SK-MEL-5 (cell line): ENCODE measurements at places on chromosomes 3 and 15.

DNA sequence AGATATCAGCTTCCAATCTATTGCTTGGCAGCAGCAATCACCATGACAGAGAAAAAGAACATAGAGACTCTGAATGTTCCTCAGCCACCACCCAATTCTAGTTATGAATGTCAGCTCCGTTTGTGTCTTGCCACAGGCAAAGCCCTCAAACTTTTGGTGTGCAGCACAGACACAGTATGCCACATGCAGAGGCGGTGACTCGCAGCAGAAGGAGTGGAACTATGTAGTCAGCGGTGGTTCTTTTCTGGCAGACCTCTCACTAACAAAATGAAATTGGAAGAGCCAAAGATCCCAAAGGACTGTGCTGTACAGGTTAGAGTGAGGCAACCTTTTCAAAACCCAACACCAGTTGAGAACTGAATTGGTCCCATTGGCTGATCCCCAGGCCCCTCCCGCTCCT lies 220.9 kb downstream of the SLC9A9 start:
- DNase-seq = no peak

DNA sequence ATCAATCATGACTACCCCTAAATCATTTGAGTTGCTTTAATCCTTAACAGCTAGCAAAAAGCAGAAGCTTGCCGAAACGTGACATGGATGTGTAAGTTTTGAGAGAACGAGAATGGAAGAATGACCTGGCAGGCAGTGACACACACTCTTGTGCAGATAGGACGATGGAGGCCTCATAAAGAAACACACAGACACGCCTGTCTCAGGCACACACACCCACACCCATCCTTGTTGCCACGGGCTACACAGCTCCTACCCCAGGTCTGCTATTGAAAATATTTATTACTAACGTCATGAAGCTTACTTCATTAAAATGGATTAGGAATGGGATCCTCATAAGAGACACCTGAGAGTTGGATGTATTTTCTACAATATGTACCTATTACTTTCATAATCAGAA lies 8.5 kb downstream of the MYO5C start:
- DNase-seq = no peak

DNA sequence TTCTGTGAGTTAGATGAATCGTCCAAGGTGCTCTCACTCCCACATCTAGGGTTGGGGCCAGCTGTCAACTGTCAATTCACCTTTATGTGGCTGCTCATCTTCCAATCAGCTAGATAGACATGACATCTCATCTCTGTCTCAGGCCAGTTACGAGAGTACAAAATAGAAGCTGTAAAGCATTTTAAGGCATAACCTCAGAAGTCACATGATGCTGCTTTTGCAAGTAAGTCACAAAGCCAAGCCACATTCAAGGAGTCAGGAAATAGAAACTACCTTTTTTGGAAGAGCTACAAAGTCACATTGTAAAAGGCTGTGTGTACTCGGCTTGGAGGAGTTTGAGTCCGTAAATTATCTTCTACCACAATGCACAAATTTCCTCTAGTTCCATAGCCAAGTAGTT lies 5.1 kb upstream of the CCR1 start:
- DNase-seq = no peak

- DNase-seq = no peak
Measured at GRCh38 chr15:31254431-31255175, 72.0 kb upstream of the KLF13 start.

GRCh38 chr3:87837076-87837475 lies 221.7 kb downstream of the CGGBP1 start:
- DNase-seq = no peak

DNA sequence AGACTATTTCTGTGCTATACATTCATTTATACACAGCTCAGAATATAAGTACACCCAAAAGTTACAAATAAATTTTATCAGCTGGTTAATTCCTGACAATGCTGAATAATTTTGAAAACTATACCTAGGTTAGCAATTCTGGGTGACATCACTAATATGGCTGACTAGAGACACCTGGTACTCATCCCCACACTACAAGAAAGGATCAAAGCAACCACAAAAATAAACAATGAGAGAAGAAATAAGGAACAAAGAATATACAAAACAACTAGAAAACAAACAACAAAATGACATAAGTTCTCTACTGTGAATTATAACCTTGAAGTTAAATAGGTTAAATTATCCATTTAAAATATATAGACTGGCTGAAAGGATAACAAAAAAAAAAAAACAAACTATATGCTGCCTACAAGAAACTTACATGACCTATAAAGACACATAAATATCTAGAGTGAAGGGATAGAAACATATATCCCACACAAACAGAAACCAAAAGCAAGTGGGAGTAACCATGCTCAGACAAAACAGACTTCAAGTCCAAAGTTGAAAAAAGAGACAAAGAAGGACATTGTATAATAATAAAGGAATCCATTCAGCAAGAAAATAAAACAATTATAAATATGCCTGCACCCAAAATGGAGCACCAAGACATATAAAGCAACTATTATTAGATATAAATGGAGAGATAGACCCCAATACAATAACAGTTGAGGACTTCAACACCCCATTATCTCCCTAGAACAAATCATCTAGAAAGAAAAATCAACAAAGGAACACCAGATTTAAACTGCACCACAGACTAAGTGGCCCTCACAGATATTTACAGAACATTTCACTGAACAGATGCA lies 57.8 kb downstream of the IMPG2 start:
- peak; percentile 36 for DNase-seq

DNA sequence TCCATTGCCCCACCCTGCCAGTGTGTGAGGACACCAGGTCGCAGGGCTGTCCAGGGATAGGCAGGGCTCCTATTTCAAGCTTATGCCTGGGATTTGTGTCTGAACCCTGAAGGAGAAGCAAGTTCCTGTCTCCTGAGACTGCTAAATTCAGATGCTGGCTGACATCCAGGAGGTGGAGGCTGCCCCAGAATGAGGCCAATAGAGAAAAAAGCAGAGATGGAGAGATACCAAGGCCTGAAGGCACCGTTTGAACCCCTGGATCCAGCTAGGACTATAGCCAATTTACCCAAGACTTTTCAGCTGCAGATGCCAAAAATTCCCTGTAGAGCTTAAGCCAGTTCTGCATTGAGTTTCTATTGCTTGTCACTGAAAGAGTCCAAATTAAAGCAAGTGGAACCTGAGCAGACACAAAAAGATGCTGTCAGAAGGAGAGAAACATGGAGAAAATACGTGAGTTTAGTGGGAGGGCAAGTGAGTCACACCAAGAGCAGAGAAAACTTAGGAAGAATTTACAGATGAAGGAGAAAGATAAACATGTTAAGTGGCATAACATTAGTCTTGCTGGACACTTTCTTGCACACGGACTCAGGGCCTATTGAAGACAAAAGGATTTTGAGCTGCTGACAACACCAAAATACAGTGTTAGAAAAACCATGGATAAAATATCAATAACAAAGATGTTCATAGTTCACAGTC lies 148.6 kb downstream of the CNTN3 start:
- DNase-seq = no peak

- peak; percentile 95 for DNase-seq
Measured at GRCh38 chr15:73950831-73951561, 24.7 kb downstream of the LOXL1 start.

DNA sequence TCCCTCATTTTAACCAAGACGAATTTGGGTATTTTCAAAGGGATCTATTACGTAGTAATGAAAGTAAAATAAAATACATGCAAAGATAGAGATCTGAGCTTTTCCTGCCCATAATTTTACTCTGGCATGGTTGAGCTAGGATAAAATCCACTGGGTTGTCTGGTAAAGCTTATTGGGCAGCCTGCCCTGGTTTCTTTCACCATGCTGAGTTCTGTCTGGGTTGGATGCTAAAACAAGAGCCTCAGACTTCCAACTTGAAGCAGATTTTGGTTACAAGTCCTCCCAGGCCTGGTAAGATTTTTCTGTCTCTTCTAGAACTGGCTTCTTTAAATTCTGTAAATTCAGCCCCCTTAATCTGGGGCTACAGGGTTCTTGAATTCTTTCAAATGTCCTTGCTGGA lies 86.8 kb downstream of the SAMMSON start:
- no peak for DNase-seq

GRCh38 chr3:134445095-134445494 lies 40.7 kb downstream of the ANAPC13 start:
- no peak for DNase-seq

- DNase-seq = peak; percentile 77
Measured at GRCh38 chr15:85504749-85505676, 124.6 kb downstream of the AKAP13 start.

DNA sequence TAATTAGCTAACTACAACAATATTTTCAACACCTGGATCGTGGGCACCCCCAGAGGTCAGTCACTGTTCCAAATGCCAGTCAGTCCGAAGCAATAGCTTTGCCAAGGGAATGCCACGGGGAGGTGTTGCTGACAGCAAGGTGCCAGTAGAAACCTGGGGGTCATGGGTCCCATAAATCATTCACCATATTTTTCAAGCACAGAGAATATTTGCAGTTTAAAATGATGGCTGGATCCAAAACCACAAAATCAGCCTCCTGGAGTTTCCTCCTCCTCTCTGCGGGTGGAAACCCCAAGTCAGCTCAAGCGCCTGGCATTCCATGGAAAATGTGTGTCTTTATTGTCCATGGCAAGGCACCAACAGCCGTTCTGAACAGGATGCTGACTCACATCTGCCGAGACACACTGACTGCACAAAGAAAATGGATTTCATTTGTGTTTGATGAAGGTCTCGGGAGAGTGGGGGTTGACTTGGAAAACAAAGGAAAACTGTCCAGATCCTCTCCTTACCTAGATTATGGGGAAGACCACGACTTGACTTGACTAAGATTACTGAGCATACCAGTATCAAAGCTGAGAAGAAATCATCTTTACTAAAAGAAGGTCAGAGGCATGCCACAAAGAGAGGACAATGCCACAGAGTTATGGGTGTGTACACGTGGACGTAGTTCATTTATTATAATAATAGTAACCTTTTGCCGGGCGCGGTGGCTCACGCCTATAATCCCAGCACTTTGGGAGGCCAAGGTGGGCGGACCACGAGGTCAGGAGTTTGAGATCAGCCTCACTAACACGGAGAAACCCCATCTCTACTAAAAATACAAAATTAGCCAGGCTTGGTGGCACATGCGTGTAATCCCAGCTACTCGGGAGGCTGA lies 26.4 kb downstream of the ANXA2 start:
- peak; percentile 92 for DNase-seq

DNA sequence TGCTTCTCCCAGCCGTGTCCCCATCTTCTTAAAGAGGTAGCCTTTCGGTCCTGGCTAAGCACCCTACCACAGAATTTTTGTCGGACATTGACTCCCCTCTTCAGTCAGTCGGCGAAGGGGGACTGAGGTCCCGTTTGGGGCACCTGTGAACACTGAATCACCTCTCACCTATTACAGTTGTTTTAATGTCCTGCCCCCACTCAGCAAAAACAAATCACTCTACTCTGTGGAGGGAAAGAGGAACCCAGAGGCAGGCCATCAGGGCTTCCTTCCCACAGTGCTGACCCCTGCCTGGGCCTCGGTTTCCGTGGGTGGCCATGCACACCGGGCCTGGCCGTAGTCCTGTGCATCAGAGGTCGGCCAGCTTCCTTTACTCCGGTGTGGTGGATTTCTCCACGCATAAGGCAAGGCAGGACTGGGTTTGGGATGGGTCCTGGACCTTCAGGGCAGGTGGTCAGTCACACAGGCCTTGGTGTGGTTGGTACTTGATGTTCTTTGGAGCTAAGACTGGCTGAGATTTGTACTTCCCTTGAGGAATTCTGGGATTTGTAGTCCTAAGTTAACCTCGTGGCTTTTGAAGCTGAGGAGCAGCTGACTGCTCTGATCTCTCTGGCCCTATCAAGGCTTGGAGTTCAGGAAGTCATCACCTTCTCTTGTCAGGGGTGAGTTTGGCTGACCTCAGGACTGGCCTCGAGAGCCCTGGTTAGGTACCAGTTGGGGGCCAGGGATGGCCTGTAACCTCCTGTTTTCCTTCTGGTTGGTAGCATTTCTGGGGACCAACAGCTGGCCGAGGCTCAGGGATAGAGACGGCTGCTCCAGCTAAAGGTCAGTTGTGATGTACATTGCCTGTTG lies 627 bp upstream of the FAM131A start:
- peak; percentile 76 for DNase-seq

DNA sequence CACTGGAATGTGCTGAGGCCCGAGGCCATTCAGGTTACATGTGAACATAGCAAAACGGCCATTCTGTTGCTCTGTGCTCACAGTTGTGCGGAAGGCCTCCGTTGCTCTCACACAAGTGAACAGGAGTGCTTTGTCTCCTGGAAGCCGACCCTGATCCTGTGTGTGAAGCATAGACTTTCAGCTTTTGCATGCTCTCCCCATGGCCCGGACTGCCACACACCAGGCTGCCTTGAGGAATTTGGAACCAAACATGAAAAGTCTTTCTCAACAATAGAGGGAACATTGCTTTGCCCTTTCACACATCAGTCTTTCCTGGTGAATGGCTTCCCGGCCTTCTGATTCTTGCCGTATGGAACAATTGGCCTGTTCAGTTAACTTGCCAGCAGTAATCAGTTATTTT lies 154.8 kb upstream of the LRIG1 start:
- no peak for DNase-seq
